ENCODE measurements at places on chromosomes 1 and 21.

DNA sequence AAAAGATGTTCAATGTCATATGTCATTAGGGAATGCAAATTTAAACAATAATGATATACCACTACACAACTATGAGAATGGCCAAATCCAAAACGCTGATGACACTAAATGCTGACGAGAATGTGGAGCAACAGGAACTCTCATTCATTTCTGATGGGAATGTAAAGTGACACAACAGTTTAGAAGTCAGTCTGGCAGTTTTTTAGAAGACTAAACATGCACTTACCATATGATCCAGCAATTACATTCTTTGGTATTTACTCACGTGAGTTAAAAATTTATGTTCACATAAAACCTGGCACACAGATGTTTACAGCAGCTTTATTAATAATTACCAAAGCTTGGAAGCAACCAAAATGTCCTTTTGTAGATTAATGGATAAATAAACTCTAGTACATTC lies 110.4 kb upstream of the C1orf21 start:
- no peak for DNase-seq
- H3K4me3 ChIP-seq: no peak overlapping the region
- H3K36me3 ChIP-seq: no peaks in the 10 kb centered on the region
- peaks cover 2% of the 10 kb centered on the region for H3K27me3 ChIP-seq
- H3K4me1 ChIP-seq: no peaks in the 10 kb centered on the region
- no peak overlapping the region for H3K27ac ChIP-seq

- peaks cover 40% of the 10 kb centered on the region for H3K36me3 ChIP-seq
- peaks cover 13% of the 10 kb centered on the region for H3K27me3 ChIP-seq
- H3K4me3 ChIP-seq: peak within 1 kb of the TSS; percentile 96
- H3K4me1 ChIP-seq: peaks cover 61% of the 10 kb centered on the region
Observed at GRCh38 chr1:42958488-42959319, at the start of gene SLC2A1. Gene SLC2A1 (minus strand): TSS chr1:42958868. CDS start chr1:42958651, 217 bp downstream.

DNA sequence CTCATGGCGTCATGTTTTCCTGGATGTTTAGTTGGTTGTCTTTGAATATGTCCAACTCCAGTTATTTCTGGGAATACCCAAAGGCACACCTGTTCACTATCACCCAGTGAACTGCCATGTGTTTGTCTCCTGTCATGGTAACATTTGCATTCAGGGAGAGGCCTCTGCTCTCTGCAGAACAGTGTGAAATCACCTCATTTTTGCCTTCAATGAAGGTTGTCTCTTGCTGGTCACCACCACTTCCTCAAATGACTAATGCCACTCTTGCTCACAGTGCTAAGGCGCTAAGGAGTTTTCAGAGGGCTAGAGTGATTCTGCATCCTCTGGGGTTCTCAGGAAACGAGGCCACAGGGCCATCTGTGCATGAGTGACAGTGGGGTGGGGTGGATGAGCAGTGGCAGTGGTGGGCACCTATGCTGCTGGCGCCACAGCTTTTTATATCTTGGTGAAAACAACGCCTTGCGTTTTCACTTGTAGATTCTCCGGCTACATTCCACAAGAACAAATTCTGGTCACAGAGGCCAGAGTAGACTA lies 60.0 kb upstream of the ATP5PO start:
- peaks cover 65% of the 10 kb centered on the region for H3K4me1 ChIP-seq
- DNase-seq: peak; percentile 59
- peaks cover 40% of the 10 kb centered on the region for H3K36me3 ChIP-seq
- H3K27me3 ChIP-seq: no peaks in the 10 kb centered on the region
- H3K27ac ChIP-seq: peak overlapping the region; percentile 94

DNA sequence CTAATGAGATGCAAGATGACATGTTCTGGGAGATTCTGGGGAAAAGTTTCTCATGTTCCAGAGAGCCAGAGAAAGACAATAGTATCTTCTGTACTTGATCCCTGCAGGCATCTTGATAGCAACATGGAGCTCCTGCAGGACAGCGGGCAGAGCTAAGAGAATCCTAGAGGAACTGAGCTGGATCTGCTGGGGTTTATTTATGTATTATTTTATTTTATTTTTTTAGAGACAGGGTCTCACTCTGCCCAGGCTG lies 22.7 kb upstream of the SCAF4 start:
- H3K4me3 ChIP-seq: no peak overlapping the region
- no peaks in the 10 kb centered on the region for H3K4me1 ChIP-seq
- H3K36me3 ChIP-seq: no peaks in the 10 kb centered on the region
- H3K27me3 ChIP-seq: peaks cover 4% of the 10 kb centered on the region

DNA sequence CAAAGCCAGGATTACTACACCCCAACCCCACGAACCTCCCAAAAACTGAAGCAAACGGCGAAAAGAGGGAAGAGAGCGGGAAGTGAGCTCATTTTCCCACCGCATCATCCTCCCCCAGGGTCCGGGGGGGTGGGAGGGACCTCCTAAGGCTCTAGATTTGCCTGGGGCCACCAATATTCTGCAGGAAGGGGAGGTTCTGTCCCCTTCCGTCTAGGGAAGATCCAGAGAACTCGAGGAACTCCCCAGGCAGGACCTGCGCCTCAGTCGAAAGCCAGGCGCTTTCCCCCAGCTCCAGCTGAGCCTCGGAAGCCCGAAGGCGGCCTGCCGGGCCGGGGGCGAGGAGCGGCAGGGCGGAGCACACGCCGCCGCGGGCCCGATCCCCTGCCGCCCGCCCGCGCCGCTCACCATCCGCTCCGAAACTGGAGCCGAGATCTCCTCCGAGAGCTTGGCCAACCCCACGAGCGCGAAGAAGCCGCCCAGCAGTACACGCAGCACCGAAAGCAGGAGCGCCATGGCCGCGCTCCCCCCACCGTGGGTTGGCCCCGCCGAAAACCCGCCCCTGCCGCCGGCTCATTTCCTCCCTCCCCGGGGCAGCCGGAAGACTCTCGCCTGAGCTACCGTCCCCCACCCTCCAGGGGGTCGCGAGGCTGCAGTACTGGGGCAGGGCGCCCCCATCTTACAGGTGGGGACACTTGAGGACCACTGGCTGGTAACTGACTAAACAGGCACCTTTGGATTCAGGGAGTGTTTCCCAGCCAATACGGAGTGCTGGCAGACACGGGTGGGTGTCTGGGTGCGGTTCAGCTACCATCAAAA lies at the start of gene TMEM35B:
TMEM35B (minus strand) TSS at position 555 of the 816 bp plus-strand sequence; CDS start at position 513, 42 bp downstream.
- DNase-seq: peak; percentile 86
- H3K4me1 ChIP-seq: peaks cover 35% of the 10 kb centered on the region
- peaks cover 26% of the 10 kb centered on the region for H3K36me3 ChIP-seq
- H3K4me3 ChIP-seq: peak within 1 kb of the TSS; percentile 96

DNA sequence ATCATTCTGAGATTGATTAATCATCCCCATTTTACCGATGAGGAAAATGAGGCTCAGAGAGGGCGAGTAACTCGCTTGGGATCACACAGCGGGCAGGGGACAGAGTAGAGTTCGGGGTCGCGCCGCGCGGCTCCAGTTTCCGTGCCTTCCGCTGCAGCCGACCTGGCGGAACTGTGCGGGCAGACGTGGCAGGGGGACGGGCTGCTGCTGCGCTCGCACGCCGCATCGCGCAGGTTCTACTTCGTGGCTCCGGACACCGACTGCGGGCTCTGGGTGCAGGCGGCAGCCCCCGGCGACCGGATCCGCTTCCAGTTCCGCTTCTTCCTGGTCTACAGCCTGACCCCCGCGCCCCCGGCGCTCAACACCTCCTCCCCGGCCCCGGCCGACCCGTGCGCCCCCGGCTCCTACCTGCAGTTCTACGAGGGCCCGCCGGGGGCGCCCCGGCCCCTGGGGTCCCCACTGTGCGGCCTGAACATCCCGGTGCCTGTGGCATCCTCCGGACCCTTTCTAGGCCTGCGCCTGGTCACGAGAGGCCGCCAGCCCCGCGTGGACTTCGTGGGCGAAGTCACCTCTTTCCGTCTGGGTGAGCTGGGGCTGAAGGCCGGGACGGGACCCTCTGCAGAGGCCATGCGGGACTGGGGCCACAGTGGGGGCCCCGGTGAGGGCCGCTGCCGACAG lies 2.3 kb downstream of the LDLRAD2 start:
- DNase-seq: peak; percentile 9
- no peak overlapping the region for H3K27ac ChIP-seq
- H3K4me1 ChIP-seq: peaks cover 8% of the 10 kb centered on the region
- no peaks in the 10 kb centered on the region for H3K36me3 ChIP-seq

DNA sequence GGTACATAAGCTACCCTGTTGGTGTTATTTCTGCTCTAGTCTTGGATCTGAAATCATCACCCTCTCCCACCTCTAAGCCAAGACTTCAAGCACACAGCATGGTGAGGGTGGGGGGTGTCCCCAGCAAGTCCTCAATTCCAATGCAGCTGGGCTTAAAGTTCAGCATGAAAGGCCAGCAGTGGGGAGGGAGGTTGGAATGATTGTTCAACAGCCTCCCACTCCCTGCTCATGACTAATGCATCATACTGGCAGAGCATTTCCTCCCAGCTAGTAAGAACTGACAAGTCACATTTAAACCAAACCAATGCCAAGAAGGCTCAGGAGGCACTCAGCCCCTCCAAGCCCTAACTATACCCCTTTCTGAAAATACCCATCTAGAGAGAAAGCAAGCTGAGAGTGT lies 50.1 kb downstream of the TIAM1 start:
- H3K4me3 ChIP-seq: no peak overlapping the region
- H3K36me3 ChIP-seq: peaks cover 8% of the 10 kb centered on the region
- H3K27ac ChIP-seq: no peak overlapping the region
- peaks cover 8% of the 10 kb centered on the region for H3K4me1 ChIP-seq
- H3K27me3 ChIP-seq: no peaks in the 10 kb centered on the region
